ENCODE measurements at places on chromosomes 11 and 22. TPM values are rescaled to one million over a fixed set of nuclear protein-coding genes. Genes with fewer than 3 reads are reported as not detected.

DNA sequence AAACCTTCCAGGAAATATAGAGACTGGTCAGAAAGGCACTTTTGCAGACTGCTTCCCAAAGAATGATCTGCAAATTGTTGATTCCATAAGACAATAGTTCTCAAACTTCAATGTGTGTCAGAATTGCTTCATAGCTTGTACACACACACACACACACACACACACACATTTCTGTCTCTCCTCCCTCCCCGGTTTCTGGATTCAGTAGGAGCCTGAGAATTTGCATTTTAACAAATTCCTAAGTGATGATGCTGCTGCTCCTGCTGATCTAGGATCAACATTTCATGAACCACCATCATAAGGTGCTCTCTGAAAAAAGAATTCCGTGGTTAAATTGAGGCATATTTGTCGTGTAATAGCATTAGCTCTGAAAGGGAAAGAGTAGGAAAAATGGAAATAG is 35.3 kb upstream of the FZD4 start:
- no peak for DNase-seq

- DNase-seq: no peak
Observed at GRCh38 chr11:130223291-130223971, 63.8 kb downstream of the ST14 start.

GRCh38 chr11:47869544-47870393 is 21.6 kb upstream of the NUP160 start:
- peak; percentile 29 for DNase-seq

DNA sequence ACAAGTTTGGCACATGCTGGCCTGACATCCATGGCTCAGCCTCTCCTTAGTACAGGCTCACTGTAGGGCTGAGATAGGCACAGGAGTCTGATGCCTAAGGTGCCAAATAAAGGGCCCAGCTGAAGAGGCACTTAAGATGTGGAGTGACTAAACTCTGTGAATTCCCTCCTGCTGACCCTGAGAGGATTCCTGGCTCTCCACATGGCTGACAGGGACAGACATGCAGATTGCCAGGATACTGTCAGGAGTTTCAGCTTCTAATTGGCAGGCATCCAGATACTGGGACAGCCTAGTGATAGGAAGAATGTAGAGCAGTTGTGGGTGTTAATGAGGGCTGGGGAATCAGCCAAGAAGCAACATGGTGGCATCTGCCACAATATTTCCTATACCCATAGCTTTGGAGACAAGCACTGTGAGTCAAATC is 558.7 kb downstream of the INSC start:
- DNase-seq: no peak

- DNase-seq: no peak
Observed at GRCh38 chr11:118757876-118758399, 33.0 kb downstream of the DDX6 start.

DNA sequence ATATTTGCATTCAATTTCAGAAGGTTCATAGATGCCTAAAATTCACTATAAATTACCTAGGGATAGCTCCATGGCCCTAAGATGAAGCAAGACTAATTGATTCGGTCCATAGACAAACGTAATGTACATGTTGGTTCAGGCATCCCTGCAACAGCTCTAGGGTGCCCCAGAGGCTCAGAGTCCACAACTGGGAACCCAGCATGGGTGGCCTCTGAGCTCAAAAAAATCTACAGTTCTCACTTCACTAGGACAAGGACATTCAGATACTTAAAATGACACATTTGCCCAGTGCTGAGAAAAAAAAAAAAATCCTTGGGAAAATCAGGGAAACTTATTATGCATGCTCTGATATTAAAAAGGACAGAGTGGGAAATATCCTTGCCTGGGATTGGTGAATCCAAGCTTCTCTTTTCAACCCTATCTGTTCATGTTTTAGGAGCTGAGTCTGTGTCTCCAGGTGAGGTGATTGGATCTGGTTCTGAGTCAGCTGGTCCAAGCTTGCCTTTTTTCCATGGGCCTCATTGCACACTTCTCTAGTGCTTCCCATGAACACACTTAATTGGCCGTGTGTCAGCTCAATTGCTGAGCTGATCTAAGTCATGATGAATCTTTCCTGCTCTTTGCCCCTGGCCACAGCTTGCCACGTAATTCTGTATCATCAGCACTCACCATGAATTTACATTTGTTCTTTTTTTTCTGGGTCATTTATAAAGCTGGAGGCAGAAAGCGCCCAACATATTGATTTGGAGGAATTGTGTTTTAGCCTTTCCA is 116.3 kb upstream of the RCN1 start:
- DNase-seq: no peak

DNA sequence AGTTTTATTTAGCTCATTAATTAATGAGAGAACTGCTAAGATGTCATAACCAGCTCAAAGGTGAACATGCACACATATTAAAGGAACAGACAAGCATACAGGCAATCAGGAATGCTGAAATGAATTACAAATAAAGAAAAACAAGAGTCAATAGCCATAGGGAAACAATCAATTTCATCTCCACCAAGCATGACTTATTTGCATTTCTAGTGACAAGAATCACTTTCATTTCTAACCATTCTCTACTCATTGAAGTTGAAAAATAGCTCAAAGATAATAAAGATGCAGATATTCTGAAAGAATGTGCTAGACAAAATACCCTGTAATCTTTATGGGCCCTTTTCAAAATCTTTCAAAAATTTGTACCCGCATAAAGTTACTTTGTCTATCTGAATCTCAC is 23.2 kb downstream of the ISX start:
- DNase-seq: no peak

- no peak for DNase-seq
Observed at GRCh38 chr11:72696866-72697700, 22.9 kb upstream of the PDE2A start.

DNA sequence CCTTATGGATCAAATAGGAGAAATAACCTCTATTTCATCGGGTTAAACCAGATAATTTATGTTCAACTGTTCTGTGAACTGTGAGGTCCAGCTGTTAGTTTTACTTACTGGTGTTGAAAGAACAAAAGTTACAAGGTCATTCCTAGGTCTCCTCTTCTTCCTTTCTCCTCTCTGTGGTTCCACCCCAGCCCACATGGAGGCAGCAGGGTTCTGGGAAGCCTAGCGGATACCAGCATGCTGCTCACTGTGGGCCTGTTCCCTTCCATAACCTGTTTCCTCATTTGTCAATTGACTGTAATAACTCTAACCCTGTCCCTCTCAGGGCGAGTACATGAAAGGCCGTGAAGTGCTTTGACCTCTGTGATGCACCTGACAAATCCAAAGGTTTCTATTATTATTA is 27.8 kb downstream of the RELT start:
- DNase-seq: peak; percentile 56

DNA sequence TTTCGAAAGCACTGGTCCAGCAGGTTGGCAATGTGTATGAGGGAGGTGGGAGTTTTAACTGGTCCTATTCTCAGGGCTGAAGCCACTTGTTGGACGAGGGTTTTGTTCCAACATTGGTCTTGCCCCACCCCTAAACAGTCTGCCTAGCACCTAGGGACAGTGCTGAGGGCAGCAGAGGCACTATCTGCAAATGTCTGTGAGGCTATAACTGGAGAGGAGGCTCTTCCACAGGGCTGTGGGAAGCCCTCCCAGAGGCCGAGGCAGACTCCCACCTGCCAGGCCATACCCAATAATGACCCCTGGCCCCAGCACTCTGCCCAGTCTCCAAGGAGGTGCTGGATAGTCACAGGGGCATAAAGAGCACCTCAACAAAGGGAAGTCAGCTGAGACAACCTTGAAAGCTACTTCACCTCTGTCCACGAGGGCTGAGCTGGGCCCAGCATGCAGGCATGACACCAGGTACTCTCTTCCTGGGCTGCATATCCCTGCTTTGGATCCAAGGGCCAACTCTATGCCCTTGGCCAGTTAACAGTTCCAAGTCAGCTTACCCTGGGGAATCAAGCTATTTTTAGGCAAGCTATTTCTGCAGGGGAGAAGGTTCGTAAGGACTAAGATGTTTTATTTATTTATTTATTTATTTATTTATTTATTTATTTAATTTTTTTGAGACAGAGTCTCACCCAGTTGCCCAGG is 40.2 kb upstream of the SLC25A1 start:
- DNase-seq: no peak

DNA sequence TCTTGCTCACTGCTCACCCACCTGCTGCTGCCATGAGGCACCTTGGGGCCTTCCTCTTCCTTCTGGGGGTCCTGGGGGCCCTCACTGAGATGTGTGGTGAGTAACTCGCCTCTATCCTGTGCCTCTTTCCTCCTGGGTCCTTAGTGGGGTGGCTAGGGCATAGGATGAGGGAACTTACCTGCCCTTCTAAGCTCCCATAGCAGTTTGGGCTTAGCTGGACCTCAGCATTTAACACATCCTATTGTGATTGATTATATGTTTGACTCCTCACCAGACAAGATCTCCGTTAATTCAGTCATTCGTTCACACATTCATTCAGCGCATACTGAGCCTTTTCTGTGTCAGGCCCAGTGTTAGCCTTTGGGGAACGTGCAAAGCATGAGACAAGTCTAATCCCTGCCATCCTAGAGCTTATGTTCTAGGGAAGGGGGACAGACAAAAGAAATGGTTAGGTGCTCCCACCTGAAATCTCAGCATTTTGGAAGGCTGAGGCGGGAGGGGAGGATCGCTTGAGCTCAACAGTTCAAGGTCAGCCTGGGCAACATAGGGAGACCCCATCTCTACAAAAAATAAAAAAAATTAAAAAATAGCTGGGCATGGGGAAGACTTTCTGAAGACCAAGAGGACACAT is 441 bp downstream of the TCN2 start:
- no peak for DNase-seq

- DNase-seq: no peak
Observed at GRCh38 chr11:35357923-35358322, 61.4 kb downstream of the SLC1A2 start.

DNA sequence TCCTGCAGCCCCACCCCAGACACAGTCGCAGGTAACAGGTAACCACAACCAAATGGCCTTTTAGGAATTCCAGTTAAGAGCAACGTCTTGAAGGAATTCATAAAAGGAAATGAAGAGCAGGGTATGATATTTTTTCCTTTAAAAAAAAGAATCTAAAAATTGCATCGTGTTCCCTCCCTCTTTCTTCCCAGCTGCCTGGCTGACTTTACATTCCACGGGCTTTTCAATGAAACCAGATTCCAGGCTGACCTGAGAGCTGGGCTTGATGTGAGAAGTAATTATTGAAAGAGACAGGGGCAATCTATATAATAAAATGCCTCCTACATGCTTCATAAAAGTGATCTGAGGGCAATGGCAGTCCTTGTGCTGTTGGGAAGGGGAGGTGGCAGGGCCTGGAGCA is 57.3 kb upstream of the EIF3D start:
- DNase-seq: no peak

- no peak for DNase-seq
Observed at GRCh38 chr22:27473533-27473932, 328.0 kb downstream of the MN1 start.

DNA sequence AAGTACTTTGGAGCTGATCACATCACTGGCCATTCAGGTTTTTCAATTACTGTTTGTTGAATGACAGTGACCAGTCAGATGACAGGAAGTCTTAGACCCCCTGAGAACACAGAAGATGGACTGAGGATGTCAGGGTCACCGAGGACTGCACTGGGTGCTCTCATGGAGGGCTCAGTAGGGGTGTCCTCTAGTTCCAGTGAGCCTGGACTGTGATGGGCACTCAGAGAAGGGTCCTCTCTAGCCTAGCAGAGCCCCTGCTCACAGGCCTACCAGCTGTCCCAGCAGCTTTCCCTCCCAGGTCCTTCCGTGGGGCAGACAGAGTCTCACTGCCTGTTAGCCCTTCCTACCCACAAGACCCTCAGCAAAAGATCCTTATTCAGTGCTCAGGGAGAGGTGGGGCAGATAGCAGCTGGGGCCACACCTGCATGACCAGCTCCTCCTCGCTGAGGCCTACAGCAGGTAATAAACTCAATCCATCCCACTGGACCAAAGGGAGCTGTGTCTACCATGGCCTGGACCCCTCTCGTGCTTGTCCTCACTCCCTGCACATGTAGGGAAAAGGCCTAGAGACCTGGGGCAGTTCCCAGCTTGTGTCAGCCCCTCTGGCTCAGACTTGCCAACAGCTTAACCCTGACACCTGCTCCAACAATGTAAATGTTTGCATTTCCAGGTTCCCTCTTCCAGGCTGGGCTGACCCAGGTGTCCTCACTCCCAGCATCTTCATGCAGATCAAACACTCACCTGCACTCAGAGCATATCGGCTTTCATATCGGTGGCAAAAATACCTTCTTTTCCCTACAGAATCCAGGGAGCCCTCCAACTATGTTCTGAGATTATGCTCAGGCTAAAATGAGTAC is 25.2 kb upstream of the VPREB1 start:
- DNase-seq: no peak

DNA sequence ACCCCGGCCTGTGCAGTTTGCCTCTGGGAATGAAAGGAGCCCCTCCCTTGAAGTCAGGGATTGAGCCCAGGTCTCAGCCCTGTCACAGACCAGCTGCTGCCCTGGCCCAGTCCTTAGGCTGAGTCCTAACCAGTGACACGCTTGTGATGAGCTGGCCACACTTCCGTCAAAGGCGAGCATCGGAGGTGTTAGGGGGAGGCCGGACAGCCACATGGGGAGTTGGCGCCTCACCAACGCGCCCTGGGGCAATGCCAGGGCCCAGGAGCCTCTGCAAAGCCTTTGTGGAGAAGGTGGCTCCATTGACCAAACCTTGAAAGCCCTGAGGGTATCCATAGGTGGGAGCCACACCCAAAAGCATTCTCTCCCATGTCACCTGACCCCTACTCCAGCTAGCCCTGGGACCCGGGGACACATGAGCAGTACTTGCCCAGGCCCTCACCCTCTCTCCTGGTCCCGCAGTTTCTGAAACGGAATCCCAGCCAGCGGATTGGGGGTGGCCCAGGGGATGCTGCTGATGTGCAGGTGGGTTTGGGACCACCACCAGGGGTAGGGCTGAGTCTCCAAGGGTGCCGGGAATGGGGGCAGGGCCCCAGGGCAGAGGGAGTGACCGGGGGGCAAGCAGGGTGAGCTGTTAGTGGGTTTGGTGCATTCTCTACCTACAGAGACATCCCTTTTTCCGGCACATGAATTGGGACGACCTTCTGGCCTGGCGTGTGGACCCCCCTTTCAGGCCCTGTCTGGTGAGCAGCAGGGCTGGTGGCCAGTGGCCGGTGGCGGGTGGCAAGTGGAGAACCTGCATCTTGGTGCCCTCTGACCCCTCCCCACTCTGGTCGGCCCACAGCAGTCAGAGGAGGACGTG is 3.7 kb downstream of the PTPRCAP start:
- no peak for DNase-seq

DNA sequence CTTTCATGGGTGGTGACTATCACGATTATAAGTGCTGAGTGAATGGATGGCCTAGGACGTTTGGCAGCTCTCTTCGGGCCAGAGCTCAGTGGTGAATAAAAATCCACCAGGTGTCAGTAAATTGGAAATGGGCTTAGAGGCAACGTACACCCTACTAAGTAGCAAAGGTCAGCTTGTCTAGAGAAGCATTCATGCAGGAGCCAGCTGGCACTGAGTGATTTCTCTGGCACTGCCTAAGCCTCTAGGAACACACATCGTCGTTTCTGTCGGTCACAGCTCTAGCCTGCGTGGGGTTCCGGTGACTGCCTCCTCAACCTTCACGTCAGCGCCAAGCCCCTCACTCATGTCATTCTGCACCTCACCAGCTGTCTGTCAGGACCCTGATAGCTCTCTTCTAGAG is 192.4 kb upstream of the NTM start:
- no peak for DNase-seq

Gene AGBL2
- total RNA-seq: 0.38 TPM

Gene EFCAB6
- total RNA-seq: 0.13 TPM

Gene GP1BB
- total RNA-seq: 2.7 TPM

Gene CBLIF
- total RNA-seq: not detected

Gene XKR3
- total RNA-seq: not detected

Gene SAA1
- not detected for total RNA-seq

Gene SLC17A6
- total RNA-seq: not detected

Gene SHISAL1
- under 0.01 TPM for total RNA-seq

Gene C11orf86
- total RNA-seq: not detected

Gene SF3A1
- total RNA-seq: 11.3 TPM

Gene PNPLA5
- total RNA-seq: not detected

Measured in dermis microvascular lymphatic vessel endothelial cell (primary cell).